ENCODE measurements at places on chromosomes 4 and X.

GRCh38 chrX:108029928-108030711 is 14.7 kb upstream of the VSIG1 start:
- DNase-seq = no peak

DNA sequence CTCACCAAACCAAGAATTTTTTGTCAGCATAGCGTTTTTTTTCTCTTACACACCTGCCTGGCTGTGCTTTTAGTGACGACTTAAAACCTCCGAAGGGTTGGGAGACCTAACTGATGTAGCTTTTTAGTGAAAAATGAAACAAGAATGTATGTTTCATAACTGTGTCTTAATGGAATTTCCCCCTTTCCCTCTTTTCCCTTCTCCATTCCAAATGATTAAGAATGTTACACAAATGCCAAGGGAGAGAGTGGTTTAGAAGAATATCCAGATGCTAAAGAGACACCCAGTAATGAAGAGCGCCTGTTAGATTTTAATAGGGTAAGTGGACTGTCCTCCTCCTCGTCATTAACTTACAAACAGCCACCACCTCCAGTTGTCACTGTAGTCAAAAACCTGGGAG is 33.2 kb upstream of the TBC1D14 start:
- DNase-seq = peak; percentile 21

DNA sequence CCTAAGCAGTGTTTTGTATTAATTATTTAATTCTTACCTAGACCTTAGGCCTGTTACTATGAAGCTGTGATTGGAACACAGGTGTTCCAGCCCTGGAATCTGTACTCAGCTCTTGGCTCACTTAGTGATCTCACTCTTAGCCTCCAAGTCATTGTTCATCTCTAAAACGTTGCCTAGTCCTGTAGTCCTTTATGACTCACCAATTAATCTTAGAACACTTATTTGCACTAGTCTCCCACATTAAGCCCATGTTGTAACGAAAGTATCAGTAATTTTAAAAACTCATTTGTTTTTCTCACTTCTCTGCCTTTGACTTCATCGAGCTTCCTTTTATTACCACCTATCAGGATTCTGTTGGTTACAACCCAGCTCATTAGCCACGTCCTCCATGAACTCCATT is 1224.7 kb upstream of the TENM3 start:
- no peak for DNase-seq

GRCh38 chrX:34270434-34270833 is 138.3 kb upstream of the FAM47A start:
- DNase-seq = no peak

GRCh38 chr4:173486714-173487392 is 43.2 kb downstream of the HAND2 start:
- no peak for DNase-seq

Data from fibroblast of skin of abdomen (primary cell).